ENCODE measurements at places on chromosomes 2 and 18.
A peak's percentile ranks its signal among the peaks of the same experiment; 100 is the strongest.

GRCh38 chr2:216900406-216900805 is 40.5 kb upstream of the TNP1 start:
- DNase-seq: no peak

- DNase-seq: no peak
These were observed 32.1 kb downstream of the SPC25 start for GRCh38 chr2:168858146-168858545.

- DNase-seq: no peak
These were observed 105.6 kb downstream of the AFF3 start for GRCh38 chr2:100036793-100037192.

DNA sequence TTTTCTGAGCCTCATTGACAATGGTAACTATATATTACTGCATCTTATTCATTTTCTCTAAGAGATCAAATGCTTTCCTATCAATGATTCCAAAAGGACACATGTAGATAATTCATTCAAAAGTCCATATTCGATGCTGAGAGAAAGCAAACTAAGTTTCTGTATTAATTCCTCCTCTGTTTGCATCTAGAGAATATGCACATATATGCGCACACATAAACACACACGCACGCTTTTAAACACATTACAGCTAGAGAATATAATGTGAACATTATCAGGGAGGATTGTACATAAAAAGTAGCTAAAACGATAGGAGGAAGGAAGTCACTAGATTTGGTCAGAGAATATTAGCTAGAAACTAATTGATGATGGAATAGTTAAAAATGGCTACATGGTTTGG is 379.0 kb upstream of the NETO1 start:
- DNase-seq: no peak

DNA sequence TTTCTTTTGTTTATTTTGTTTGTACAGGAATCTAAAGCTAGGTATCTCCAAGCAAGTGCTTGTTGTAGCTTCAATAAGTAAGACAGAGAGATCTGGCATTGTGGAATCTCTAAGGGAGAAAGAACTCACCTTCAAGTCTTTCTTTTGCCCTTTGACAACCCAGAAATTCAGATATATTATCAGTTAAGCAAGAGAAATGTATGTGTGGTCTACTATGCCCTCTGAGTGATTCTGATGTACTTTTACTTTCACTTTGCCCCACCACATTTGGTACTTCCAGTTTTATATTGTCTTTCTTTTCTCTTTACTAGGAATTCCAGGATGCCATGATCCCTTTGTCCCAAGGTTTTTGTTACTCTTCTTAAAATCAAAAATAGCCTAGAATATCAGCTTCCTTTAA is 259.6 kb upstream of the PIK3C3 start:
- DNase-seq: no peak

DNA sequence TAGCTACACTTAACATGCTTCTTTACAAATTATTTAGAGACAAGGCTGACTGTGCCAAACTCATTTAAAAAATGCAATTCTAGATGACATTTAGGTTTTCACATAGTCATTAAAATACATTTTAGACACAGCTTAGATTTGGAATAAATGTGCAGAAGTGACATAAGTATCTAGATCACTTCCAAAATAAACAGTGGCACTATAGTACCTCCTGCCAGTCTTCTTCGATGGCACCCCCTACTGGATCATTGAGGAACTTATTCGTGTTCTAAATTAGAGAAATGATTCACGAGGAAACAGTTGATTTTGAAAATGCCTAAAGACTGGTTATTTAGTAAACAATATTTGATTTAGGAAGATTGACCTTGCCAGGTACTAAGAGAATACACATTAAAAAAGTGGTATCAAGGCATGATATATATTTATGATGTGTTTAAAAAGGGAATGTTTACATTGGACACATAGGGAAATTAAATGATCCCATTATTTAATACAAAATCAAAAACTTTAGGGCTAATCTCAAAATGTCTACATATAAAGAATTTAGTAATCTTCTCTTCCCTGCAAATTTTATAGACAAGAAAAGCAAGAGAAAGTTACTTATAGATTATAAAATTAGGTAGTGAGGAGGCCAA is 323.9 kb downstream of the XIRP2 start:
- no peak for DNase-seq

DNA sequence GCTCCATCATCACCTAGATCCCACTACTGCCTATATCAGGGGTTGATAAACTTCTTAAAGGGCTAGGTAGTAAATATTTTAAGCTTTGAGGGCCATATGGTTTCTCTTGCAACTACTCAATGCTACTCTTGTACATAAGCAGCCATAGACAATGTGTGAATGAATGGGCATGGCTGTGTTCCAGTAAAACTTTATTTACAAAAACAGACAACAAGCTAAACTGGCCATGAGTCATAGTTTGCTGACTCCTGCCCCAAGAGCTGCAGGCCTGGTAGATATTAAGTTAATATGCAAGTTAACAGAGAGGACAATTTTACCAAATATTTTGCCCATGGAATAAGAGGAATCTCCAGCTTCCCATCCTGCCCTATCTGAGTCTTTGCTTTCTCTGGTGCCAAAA is 29.8 kb upstream of the MYO3B start:
- DNase-seq: no peak

DNA sequence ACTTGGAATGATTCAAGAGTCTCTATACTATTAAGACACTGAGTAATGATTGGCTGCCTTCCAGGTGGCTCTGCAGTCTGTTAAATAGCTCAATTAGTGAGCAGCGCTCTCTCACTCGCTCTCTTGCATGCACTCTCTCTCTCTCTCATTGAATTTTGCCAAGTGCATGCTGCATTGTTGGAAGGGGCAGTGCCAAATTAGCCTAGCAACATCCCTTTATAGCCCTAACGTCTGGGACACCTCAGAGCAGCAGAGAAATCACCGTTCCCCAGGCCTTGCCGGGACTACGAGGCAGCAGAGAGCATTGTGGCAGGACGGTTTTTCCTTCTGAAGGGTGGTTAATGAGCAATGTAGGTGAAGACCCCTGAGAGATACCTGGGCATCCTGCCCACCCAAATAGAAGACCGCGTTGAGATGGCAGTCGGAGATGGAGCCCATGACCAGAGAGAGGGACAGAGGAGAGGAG is 447.6 kb upstream of the POU3F3 start:
- DNase-seq: no peak

DNA sequence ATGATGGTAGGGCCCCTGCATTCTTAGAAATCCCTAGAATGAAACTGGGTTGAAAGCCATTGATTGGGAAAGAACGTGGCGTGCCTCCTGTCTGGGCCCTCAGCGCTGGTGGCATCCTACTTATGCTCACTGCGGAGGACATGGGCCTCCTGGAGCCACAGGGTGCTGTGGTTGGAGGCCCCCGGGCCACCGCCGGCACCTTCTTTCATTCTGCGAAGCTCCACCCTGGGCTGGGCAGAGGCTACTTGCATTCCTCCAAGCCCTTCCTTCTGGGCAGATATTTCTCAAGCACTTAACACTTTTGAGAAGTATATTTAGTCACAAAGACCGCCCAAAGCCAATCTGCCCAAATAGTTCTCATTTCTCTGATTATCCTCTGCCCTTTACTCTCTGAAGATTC is 311.9 kb downstream of the MYCN start:
- no peak for DNase-seq

DNA sequence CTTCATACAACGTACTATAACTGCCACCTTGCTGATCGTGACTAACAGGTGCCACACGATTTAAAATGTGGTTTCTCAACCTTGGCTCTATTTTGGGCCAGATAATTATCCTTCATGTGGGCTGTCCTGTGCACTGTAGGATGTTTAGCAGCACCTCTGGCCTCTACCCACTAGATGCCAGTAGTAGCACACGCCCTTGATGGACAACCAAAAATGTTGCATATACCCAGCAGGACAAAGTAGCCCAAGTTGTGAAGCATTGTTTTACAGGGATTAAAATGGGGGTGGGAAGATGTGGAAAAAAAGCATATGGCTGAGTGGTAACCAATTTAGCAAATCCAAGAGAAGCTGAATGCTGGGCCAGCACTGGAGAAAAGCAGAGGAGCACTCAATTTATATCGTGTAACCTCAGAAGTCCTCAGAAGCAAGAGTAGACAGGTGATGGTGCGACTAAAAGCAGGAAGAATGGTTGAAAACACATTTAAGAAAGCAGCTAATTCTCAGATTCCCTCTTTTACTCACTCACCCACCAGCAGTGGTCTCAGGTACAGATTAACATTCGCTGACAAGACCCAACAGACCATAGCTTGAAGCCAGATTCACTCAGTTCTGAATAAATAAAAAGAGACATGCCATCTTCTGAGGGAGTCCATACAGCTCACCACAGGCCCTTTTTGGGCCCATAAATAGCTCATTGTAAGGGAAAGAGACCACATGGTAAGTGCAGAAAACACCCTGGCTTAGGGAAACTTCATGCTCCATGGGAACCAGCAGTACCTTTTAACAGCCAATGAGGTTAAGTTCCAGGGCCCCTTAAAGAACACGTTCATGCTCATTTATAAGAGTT is 50.6 kb downstream of the RAPH1 start:
- DNase-seq: no peak

GRCh38 chr18:77650799-77651385 is 401.2 kb downstream of the GALR1 start:
- DNase-seq: no peak

- DNase-seq: no peak
These were observed 424.6 kb downstream of the TGIF1 start for GRCh38 chr18:3874581-3874980.

DNA sequence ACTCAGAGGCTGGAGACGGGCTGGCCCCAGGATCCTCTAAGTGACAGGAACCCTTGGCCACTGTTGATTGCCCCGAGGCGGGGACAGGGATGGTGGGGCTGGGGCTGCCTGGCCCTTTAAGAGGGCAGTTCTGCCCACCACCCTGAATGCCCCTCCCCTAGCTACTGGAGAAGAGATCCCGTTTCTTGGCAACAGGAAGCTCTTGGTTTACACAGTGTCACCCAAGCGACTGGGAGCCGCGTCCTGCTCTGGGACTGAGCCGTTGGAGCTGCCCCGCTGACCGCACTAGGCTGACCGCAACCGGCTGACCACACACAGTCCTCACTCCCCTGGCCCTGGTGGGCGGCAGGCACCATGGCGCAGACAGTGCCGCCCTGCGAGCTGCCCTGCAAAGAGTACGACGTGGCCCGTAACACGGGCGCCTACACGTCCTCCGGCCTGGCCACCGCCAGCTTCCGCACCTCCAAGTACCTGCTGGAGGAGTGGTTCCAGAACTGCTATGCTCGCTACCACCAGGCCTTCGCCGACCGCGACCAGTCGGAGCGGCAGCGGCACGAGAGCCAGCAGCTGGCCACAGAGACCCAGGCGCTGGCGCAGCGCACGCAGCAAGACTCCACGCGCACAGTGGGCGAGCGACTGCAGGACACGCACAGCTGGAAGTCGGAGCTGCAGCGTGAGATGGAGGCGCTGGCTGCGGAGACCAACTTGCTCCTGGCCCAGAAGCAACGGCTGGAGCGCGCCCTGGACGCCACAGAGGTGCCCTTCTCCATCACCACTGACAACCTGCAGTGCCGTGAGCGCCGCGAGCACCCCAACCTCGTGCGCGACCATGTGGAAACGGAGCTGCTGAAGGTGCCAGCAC is at the start of gene TEKT4:
Gene TEKT4, plus strand, starts transcription at position 205 of the 862 bp plus-strand sequence. Its CDS starts 150 bp downstream, at position 355.
- DNase-seq: no peak

DNA sequence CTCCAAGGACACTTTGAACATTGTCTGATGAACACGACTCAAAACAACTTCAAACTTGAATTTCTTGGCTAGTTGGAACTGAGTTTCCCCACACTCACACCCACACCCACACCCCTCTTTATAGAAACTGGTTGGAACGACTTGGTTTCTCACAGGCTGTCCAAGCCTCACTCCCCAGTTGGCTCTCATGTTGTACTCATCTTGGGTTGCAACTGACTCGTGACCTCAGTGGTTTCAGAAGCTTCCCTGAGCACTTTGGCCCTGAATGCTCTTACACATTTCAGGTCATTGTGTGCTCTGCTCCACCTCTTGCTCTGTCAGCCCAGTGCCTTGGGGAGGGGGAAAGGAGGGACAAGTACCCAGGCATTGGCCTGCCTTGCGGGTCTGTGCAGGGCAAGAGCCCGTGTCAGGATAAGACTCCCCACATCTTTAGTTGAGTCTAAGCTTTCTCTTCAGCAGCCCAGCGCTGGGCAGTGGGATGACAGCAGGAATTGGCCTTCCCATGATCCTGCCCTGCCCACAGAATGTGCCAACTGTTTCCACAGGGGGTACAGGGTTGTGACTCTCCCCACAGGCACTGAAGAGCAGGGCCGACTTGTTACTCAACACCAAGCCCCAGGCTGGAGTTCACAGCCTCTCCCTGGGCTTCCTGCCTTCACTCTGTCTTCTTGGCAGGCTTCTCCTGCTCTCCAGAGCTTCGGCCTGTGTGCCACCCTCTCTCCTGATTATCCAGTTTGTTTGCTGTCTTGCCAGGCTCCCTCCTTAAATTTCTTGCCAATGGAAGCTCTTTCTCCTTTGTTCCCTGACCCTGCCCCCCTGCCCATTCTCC is 104.6 kb downstream of the RTN4 start:
- DNase-seq: peak; percentile 41

DNA sequence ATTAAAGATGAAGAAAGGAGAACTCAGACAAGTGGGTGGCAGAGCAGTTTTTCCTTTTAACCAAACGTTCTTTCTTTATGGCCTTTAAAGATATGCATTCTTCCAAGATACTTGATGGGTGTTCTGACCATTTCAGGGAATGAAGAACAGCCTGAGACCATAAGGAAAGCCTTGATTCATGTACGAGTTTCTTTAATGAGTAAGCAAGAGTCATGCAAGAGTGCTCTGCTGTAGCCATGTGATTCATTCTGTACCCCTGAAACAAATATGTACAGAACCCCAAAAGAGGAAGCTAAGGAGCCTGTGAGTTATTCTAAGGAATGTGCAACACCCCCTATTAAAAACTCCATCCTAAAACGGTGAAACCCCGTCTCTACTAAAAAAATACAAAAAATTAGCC is 372.8 kb downstream of the MTX2 start:
- DNase-seq: peak; percentile 44
